ENCODE measurements at places on chromosomes 6 and 20. TPM values are rescaled to one million over a fixed set of nuclear protein-coding genes. Genes with fewer than 3 reads are reported as not detected.

DNA sequence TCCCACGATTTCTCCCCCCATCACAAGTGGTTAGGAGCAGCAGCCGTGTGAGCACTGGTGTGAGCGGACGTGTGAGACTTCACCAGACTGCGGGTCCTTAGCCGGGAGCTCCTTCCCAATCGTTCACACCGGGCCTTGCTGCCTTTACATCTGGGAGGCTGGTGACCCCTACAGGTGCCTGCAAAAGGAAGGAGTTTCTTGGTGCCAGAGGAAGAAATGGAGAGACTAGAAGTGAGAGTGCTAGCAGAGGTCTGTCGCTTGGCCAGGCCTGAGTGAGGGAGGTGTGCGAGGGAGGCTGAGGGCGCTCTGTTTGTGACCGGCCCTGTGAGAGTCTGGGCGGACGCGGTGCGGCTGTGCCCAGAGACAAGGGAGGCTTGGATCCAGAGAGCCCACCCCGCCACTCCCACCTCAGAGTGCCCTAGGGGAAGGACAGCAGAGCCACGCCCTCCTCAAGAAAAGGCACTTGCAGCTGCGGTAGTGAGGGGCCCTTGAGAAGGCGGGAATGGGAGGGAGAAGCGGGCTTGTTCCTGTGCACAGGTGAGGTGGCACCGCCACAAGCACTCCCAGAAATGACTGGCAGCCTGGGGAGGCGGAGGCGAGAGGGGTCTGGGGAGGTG lies 10.0 kb upstream of the ARMC2 start:
- DNase-seq, result no peak

The ADGB gene
- not detected for total RNA-seq

DNA sequence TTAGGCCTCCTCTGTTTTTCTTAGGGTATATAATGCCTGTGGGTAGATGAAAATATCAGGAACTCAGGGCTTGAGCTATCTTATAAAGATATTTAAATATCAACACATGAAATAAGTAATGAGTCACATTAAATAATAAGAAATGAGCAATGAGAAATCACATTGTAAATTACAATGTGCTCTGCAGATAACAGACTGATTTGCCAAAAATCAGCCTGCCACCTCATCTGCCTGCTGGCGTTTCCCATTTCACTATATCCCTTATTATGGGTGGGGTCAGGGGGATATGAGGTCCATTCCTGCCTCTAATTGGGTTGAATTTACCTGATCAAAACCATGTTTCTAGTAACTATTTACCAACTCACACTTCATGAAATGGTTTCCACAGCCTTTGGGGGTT lies 335.2 kb downstream of the CDC5L start:
- no peak for DNase-seq

DNA sequence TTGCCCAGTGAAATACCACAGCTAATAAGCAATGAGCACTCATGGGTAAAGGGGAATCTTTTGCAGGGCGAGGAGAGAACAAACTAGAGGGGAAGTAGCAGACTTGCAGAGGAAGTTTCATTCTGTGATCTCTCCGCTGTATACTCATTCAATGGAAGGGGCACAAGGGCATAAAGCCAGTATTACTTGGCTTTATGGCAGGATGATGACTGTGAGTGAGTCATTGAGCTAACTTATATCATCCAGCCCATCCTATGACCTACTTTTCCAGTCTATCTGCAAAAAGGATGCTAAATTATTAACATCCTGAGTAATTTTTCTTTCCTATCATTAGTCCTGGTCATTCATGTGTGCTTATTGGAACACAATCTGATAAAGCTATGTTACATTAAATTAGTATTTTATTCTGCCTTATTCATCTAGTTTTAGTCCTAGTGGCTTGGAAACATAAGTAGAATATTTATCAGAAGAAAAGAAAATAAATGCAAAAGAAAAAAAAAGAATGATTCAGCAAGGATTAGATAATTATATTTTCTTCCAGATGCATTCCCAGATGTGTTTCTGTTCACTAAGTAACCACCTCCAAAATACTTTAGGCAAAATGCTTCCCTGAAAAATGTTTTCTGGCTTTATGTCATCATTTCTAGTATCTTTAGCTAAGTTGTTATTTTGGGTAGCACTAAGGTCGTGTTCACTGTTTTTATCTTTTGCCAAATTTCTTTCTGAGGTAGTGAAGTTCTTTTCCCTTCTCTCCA lies 471.7 kb downstream of the CDKAL1 start:
- DNase-seq, result no peak

DNA sequence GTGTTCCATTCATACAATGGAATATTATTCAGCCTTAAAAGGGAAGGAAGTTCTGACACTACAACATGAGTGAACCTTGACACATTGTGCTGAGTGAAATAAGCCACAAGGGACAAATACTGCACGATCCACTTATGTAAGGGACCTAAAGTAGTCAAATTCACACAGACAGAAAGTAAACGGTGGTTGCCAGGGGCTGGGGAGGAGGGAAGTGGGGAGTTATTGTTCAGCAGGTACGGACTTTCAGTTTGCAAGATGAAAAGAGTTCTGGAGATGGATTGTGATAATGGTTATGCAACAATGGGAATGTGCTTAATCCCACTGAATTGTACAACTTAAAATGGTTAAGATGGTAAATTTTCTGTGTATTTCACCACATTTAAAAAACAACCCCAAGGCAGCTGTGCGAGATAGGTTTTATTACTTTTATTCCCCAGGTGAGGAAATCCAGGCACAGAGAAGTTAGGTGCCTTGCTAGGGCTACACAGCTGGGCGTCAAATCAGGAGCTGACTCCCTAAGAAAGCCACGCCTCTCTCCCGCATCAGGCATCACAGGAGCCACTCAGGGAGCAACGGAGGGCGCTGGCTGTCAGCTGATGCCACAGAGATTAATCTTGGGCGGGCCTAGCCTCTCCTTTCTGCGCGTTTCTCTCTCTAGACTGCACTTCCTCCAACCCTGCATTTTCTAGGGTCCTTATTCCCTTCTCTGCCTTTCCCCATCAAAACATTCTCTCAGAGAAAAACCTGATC lies 9.3 kb upstream of the TRAF3IP2 start:
- DNase-seq, result no peak

The DUSP15 gene
- 0.61 TPM for total RNA-seq

GRCh38 chr6:163466839-163467390 lies 52.4 kb downstream of the QKI start:
- DNase-seq, result no peak

DNA sequence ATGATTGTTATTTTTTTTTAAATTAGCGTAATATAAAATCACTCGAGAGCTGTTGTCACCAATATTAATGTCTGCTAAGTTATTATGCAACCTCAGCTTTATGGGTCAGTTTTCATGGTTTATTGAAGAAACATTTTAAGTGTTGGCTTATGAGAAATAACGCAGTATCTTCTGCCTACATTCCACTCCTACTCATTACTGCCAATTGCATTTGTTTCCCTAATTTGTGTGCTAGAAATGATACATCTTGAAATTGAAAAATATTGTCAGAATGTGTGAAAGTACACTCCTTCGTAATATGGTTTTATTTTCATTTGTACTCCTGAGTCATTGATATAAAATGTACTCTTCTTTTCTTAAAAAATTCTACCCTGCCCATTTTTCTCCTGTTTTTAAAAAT lies 333.3 kb upstream of the HSF2 start:
- no peak for DNase-seq

- DNase-seq, result no peak
Measured at GRCh38 chr6:154298297-154298696, 58.3 kb downstream of the IPCEF1 start.

- no peak for DNase-seq
Measured at GRCh38 chr20:49387581-49387939, 94.9 kb downstream of the KCNB1 start.

The NPEPL1 gene
- total RNA-seq, result 11.5 TPM

- no peak for DNase-seq
Measured at GRCh38 chr6:141726248-141726647, 406.5 kb upstream of the GJE1 start.

- no peak for DNase-seq
Measured at GRCh38 chr6:95357380-95358020, 219.8 kb upstream of the MANEA start.

- no peak for DNase-seq
Measured at GRCh38 chr6:18136260-18136659, 13.8 kb upstream of the NHLRC1 start.

DNA sequence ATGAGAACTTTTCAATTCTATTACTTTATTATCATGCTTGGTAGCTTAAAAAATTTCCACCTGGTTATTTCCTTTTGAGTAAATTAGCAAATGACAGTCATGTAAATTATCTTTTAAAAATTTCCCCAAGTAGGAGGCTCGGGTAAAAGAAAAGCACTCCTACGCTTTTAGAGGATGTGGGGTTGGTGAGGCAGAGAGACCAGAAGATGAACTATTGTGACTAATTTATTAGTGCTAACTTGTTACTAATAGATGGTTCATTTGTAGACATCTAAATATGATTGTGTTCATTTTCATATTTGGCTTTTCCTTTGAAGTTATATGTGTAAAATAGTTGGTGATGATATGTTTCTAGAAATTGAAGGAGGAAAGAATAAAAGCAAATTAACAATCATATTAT lies 27.0 kb downstream of the ZNF292 start:
- no peak for DNase-seq

GRCh38 chr6:156840136-156840535 lies 63.0 kb downstream of the ARID1B start:
- DNase-seq, result no peak

DNA sequence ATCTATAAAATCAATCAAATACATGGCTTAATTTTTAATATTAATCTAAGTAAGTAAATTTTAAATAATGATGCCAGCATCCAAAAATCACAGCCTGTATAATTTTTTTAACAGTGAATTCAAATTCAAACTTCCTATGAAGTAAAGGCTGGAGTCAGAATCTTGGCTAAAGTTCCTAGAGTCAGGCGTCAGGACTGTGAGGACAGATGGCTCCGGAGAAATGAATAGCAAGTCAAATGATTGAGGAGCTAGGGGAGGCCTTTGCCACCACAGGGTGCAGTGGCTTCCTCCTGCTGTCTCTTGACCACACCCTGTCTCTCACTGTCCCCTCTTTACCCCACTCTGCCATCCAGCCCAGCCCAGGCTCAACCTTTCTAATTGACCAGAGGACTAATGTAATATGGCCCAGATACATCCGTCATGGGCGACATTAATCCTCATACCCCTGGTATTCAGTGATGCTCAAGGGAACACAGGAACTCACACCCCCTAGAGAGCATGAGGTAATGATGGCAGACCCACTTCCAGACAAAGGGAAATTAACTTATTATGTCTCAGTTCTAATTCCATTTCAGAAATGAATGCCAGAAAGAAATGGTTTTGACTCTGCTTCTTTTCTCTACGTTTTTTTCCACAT lies 53.4 kb downstream of the OPRM1 start:
- no peak for DNase-seq

DNA sequence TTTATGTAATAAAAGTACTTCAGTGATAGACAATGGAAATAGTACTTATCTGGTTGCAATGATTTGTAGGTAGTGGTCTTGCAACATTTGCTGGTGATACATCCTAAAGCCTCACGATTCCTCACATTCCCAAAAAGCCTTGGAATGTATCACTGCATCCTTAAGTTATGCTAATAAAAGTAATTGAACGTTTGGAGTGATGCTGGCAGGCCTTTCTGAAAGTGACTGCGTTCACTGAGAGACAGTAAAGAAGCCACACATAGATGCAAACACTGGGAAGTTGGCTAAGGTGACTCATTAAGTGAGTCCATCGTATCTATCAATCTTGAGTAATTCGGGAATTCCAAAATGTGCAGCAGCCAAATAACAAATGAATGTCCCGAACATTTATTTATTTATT lies 444.1 kb upstream of the SOX4 start:
- no peak for DNase-seq

The PREX1 gene
- total RNA-seq, result 20.7 TPM

The SLC12A5 gene
- 11.0 TPM for total RNA-seq

- no peak for DNase-seq
Measured at GRCh38 chr6:105651969-105652368, 249.1 kb upstream of the PREP start.

The TRMT11 gene
- total RNA-seq, result 32.9 TPM

The TXLNB gene
- 12.4 TPM for total RNA-seq

- no peak for DNase-seq
Measured at GRCh38 chr20:60904730-60905129, 347.3 kb upstream of the CDH4 start.

DNA sequence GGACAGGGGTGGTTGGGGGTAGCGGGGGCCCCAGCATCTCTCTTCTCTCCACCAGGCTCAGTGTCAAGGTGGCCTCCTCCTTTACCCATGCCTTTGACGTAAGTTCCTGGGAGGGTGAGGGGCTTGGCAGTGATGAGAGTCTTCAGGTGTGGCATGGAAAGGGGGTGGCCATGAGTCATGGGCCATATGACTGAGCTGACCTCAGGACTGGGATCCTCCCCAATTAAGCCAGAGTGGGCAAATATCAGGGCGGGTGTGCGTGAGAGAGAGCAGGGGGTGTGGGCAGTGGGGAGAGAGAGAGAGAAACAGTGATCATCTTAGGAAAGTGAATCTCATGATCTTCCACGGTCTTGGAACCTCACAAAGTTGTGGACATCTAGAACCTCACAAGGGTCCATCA lies 8.2 kb upstream of the BPIFB4 start:
- no peak for DNase-seq

- peak; percentile 65 for DNase-seq
Measured at GRCh38 chr6:134882426-134883038, 67.4 kb downstream of the ALDH8A1 start.

Measured in OCI-LY7 (cell line).